ENCODE measurements at places on chromosomes 1 and 21.

DNA sequence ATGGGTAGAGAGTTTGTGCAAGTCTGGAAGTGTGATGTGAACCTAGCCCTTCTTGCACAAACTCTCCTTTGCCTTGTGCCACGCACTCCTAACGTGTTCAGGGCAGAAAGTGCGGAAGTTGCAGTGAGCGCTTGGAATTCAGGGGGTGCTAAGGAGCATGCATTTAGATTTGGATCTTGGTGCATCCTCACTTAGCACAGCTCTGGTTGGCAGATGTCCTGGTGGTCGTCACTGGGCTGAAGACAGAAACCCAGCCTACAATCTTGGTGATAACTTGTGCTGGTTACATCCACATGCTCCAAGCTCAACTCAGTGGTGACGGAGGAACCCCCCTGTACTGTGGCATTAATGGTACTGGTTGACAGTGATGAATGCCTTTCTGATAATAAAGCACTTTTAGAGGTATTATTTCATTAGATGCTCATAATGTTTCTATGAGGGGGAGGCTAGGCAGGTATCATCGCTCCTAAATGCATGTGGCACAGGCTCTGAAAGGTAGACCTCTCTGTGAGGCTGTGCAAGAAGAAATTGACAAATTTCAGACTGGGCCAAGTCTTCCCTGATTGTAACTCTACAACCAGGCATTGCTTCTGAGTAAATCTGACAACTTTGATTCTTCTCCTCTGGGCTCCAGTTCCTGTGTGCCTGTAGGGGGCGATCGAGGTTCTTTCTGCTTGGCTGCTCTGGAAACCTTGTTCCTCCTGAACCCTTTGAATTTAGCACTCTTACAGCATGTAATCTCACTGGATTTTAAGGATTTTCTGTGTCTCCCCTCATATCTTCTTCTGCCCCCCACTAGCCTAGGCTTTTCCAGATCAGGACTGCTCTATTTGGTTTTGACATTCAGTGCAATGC lies 40.6 kb downstream of the MAPKAPK2 start:
- DNase-seq, result peak; percentile 60
- no peaks in the 10 kb centered on the region for H3K27me3 ChIP-seq
- H3K4me3 ChIP-seq, result no peak overlapping the region
- H3K27ac ChIP-seq, result peak overlapping the region; percentile 49
- peaks cover 29% of the 10 kb centered on the region for H3K4me1 ChIP-seq
- H3K36me3 ChIP-seq, result peaks cover 19% of the 10 kb centered on the region

- H3K36me3 ChIP-seq, result no peaks in the 10 kb centered on the region
- H3K27ac ChIP-seq, result no peak overlapping the region
- no peaks in the 10 kb centered on the region for H3K4me1 ChIP-seq
- H3K4me3 ChIP-seq, result no peak overlapping the region
Measured at GRCh38 chr21:18275781-18276180, 31.1 kb downstream of the CHODL start.

DNA sequence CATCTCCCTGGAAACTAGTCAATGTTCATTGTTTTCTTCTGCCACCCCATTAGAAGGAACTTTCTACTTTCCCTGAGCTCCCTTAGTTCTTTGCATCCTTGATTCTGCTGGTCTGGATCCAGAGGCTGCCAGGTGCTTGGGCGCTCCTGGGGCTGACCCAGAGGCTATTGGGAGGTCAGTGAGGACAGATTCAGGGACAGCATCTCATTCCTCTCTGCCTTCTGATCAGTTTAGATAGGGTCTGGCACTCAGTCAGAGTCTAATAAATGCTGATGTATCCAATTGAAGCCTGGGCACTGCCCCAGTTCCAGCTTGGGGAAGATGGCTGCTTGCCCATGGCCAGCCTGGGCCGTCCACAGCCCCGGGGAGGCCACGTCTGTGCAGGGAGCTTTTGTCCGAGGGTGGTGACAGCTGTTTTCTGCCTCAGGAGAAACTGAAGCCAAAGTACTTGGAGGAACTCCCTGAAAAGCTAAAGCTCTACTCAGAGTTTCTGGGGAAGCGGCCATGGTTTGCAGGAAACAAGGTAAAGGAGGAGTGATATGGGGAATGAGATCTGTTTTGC lies 2.3 kb downstream of the GSTM1 start:
- H3K36me3 ChIP-seq, result no peaks in the 10 kb centered on the region
- peaks cover 5% of the 10 kb centered on the region for H3K4me1 ChIP-seq
- no peak for DNase-seq
- H3K27me3 ChIP-seq, result no peaks in the 10 kb centered on the region
- H3K4me3 ChIP-seq, result no peak overlapping the region

GRCh38 chr1:228496494-228496893 lies 9.3 kb downstream of the RNF187 start:
- no peaks in the 10 kb centered on the region for H3K27me3 ChIP-seq
- H3K27ac ChIP-seq, result no peak overlapping the region
- H3K4me3 ChIP-seq, result no peak overlapping the region
- DNase-seq, result no peak
- peaks cover 6% of the 10 kb centered on the region for H3K4me1 ChIP-seq

DNA sequence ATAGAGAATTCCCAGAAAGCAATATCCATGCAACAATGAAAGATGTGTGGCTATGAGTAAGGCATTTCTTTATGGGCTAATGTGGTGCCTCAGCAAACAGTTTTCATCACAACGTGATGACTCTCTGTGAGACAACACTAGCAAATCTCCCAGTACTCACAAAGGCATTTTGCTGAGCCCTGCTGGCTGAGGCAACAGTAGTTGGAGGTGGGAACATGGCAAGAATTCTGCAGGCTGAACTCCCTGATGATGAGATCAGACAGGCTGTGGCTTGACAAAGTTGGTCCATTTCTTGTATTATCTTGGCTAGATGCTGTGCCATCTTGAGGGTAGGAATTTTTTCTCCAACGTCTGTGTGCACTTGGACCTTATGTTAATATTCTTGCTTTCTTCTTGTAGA lies 24.6 kb downstream of the PROX1 start:
- no peaks in the 10 kb centered on the region for H3K36me3 ChIP-seq
- no peak overlapping the region for H3K4me3 ChIP-seq
- H3K27me3 ChIP-seq, result no peaks in the 10 kb centered on the region
- no peak for DNase-seq

- no peak overlapping the region for H3K27ac ChIP-seq
- no peak overlapping the region for H3K4me3 ChIP-seq
- no peaks in the 10 kb centered on the region for H3K4me1 ChIP-seq
Measured at GRCh38 chr21:41188486-41189149, 20.7 kb downstream of the BACE2 start.

DNA sequence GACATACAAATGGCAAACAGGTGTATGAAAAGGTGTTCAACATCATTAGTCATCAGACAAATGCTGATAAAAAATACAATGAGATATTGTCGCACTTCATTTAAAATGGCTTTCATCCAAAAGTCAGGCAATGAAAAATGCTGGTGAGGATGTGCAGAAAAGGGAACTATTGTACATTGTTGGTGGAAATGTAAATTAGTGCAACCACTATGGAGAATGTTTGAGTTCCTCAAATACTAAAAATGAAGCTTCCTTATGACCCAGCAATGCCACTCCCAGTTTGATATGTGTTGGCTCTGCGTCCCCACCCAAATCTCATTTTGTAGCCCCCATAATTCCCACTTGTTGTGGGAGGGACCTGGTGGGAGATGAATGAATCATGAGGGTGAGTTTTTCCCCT lies 309.7 kb upstream of the ZRANB2 start:
- no peak for DNase-seq
- no peaks in the 10 kb centered on the region for H3K4me1 ChIP-seq
- no peak overlapping the region for H3K4me3 ChIP-seq
- no peaks in the 10 kb centered on the region for H3K36me3 ChIP-seq
- H3K27ac ChIP-seq, result no peak overlapping the region

GRCh38 chr1:77218477-77219165 lies 609 bp downstream of the PIGK start:
- no peaks in the 10 kb centered on the region for H3K27me3 ChIP-seq
- peak overlapping the region; percentile 94 for H3K4me3 ChIP-seq
- H3K27ac ChIP-seq, result peak overlapping the region; percentile 83

DNA sequence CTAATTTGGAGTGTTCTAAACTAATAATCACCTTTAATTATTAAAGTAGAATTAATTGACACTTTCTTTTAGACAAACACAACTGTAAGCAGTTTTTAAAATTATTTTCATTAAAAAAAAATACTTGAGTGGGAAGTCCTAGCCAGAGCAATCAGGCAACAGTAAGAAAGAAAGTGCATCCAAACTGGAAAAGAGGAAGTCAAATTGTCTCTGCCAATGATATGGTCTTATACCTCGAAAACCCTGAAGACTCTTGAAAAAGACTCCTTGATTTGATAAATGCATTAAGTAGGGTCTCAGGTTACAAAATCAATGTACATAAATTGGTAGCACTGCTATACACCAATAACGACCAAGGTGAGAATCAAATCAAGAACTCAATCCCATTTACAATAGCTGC lies 83.0 kb upstream of the GADD45A start:
- DNase-seq, result no peak
- no peak overlapping the region for H3K27ac ChIP-seq
- H3K4me3 ChIP-seq, result no peak overlapping the region
- H3K27me3 ChIP-seq, result no peaks in the 10 kb centered on the region

GRCh38 chr1:174976436-174977108 lies 23.2 kb upstream of the CACYBP start:
- H3K27ac ChIP-seq, result peak overlapping the region; percentile 55
- no peaks in the 10 kb centered on the region for H3K27me3 ChIP-seq
- peak; percentile 53 for DNase-seq
- H3K36me3 ChIP-seq, result peaks cover 3% of the 10 kb centered on the region
- H3K4me3 ChIP-seq, result no peak overlapping the region
- peaks cover 2% of the 10 kb centered on the region for H3K4me1 ChIP-seq

DNA sequence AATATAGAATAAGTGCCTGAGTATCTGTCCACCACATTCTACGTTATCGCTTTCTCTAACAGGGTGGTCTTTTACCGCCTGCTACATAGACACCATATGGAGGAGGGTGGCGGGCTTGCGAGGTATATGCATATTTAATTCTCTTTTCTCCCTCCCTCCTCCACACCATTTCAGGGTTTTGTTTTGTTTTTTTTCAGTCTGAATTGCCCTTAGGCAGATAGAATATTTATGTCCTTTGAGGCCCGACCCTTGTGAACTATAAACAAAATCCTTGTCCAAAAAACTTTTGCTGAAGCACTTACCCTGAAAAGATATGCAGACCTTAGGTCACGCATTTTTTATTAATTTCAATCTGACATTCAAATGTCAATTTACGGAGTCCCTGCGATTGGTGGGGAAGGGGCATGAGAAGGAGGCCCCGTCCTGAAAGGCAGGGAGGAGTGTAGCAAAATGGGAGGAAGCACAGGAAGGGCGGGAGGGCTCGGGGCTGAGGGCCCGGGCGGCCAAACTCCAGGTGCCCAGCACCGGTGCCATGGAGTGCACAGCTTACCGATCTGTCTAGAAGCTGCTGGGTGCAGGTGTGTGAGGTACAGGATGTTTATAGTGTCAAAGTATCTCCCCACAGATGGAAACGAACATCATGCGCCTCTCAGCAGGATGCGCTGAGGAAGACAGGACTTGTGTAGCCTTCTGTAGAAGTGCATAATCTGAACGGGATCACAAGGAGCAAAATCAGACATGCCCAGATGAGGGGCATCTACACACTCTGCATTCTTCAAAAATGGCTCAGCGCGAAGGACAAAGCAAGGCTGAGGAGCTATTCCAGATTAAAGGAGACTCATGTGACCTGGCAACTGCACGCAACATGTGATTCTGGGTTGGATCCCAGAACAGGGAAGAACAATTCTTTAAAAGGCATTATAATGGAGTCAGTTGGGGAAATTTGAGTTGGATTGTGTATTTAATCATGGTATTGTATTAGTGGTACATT lies 68.8 kb upstream of the LYST start:
- no peaks in the 10 kb centered on the region for H3K4me1 ChIP-seq
- H3K4me3 ChIP-seq, result no peak overlapping the region
- H3K27me3 ChIP-seq, result no peaks in the 10 kb centered on the region

- no peaks in the 10 kb centered on the region for H3K36me3 ChIP-seq
- no peaks in the 10 kb centered on the region for H3K4me1 ChIP-seq
- H3K27ac ChIP-seq, result no peak overlapping the region
- H3K27me3 ChIP-seq, result no peaks in the 10 kb centered on the region
- no peak for DNase-seq
Measured at GRCh38 chr1:34147301-34147700, 17.7 kb downstream of the CSMD2 start.

DNA sequence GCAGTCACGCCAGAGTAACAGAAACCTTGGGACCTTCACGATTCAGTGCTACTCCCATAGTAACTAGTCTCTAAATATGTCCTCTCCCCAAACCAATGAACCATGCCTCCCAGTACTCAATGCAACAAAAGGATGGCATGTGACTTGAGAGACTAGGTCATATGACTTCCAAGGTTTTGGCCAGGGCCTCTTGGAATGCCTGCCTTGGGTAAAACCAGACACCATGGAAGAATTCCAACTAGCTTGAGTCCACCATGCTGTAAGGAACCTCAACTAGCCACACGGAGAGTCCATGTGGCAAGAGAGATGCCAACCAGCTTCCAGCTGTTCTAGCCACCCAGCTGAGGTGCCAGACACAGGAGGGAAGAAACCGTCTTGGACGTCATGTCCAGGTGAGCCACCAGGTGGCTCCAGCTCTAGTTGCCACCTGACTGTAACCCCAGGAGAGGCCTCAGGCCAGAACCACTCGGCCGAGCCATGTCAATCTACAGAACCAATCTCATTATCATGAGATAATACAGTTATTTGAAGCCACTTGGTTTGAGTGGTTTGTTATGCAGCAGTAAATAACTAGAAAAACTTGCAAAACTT lies 115.0 kb downstream of the SYF2 start:
- H3K27ac ChIP-seq, result no peak overlapping the region
- no peaks in the 10 kb centered on the region for H3K4me1 ChIP-seq
- H3K4me3 ChIP-seq, result no peak overlapping the region
- peaks cover 60% of the 10 kb centered on the region for H3K27me3 ChIP-seq
- no peak for DNase-seq
- H3K36me3 ChIP-seq, result no peaks in the 10 kb centered on the region

GRCh38 chr1:211133393-211133835 lies 534 bp downstream of the KCNH1 start:
- H3K4me1 ChIP-seq, result peaks cover 7% of the 10 kb centered on the region
- no peaks in the 10 kb centered on the region for H3K27me3 ChIP-seq
- no peaks in the 10 kb centered on the region for H3K36me3 ChIP-seq
- peak overlapping the region; percentile 70 for H3K4me3 ChIP-seq

Measured in mesenchymal stem cell (in vitro differentiated cells and primary cell).